ENCODE measurements at places on chromosomes 1 and 21. TPM values are rescaled to one million over a fixed set of nuclear protein-coding genes. Genes with fewer than 3 reads are reported as not detected.

The TMEM82 gene
- not detected for total RNA-seq

The RAB3B gene
- total RNA-seq: 0.22 TPM

- DNase-seq: no peak
Observed at GRCh38 chr1:226678701-226679100, 60.4 kb downstream of the ITPKB start.

DNA sequence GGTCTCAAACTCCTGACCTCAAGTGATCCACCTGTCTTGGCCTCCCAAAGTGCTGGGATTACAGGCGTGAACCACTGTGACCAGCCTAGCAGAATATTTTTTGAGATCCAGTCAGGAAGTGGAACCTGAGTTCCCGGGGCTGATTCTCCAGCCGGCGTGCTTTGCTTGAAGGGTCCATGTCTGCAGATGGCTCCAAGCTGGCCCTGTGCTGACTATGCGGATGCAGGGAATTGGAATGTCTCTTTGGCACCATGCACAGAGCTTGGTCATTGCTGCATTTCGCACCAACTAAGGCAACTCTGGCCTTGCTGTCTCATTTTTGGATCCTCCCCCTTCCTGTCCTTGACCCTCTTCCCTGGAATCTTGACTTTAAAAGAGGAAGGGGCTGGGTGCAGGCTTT is 28.1 kb downstream of the ARHGEF10L start:
- DNase-seq: no peak

DNA sequence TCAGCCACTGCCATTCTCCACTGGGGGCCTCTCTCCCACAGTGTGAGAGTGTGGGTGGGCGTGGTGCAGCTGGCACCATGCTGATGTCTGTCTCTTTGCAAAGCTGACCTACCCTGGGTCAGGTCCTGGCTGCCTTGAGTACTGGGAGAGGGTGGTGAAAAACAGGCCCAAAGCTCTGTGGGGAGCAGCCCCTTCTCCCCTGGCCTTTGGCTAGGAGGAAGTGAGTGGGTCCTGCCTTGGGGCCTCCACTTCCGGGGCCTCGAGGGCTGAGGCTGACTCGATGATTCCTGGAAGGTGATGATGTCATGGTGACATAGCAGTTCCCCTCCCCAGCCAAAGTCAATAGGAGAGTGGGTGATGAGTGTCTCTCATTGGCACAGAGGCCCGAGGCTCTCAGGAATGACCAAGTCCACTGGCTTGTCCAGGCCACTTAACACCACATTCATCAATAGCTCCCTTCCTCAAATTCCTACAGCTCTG is 53.0 kb downstream of the IER5 start:
- DNase-seq: no peak

DNA sequence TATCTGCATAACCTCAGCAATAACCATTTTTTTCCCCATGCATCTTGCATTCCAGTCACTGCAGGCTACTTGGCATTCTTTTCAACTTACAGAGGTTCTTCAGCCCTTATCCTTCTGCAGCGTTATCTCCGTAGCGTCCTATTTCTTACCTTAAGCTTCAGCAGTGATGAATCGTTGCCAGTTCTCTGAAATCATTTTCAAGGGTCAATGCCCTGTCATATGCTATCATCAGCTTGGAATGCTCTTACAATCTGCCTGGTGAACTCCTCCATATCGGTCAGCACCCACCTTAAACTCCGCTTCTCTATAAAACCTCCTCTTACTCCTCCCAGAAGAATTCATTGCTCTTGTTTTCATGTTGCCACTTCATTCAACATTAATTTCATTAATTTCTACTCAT is 105.1 kb upstream of the DPH5 start:
- DNase-seq: no peak

DNA sequence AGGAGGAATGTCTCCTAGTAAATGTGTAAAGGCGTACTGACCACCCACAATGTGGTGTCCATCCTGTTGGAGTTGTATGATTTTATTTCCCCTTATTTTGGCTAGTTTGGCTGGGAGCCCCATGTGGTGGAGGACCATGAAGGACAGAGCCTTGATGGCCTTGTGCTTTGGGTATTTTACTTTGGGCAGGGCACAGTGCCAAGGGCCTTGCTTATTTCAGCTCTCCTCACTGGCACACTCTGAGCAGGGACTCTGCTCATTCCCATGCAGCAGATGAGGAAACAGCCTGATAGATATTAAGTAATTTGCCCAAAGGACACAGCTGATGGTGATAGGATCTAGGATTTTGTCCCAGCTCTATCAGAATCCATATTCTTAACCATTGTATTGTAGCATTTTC is 50.2 kb downstream of the SMYD2 start:
- no peak for DNase-seq
